ENCODE measurements at places on chromosomes 6 and 20. TPM values are rescaled to one million over a fixed set of nuclear protein-coding genes. Genes with fewer than 3 reads are reported as not detected.

DNA sequence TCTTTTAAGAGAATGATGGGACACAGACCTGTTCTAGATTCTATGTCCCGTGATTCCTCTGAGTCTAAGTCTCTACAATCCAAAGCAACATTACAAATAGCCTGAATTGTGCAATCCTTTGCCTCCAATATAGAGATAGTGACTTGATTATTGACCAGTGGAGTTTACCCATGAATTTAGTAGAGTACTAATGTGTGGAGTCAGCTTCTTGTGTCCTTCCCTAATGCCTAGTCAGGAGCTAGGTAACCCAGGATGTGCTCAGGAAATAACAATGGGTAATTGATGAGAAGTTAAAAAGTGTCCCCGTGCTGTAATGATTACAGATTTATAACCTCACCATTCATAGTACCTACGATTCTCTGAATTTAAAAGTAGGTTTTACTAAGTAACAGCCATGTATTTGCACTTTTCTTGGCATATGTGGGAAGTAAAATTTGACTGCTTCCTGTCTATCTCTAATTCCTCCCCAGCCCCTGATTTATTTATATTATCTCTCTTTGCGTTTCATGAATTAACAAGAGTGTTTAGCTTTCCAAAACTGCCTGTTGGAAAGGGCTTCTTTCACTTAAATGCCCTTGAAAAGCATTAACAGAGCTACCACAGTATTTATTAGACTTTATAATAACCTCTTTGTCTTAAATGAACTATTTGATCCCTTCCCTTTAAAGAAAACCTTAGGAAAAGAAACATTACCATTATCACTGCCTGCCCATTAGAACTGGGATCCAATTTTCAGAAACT lies 30.5 kb downstream of the NEDD9 start:
- no peaks in the 10 kb centered on the region for H3K27me3 ChIP-seq
- peak overlapping the region; percentile 79 for H3K27ac ChIP-seq
- DNase-seq, result no peak
- H3K4me3 ChIP-seq, result no peak overlapping the region

GRCh38 chr6:119856136-119856535 lies 506.6 kb upstream of the MAN1A1 start:
- H3K4me1 ChIP-seq, result no peaks in the 10 kb centered on the region
- H3K27ac ChIP-seq, result no peak overlapping the region
- H3K4me3 ChIP-seq, result no peak overlapping the region
- no peaks in the 10 kb centered on the region for H3K27me3 ChIP-seq
- no peak for DNase-seq

DNA sequence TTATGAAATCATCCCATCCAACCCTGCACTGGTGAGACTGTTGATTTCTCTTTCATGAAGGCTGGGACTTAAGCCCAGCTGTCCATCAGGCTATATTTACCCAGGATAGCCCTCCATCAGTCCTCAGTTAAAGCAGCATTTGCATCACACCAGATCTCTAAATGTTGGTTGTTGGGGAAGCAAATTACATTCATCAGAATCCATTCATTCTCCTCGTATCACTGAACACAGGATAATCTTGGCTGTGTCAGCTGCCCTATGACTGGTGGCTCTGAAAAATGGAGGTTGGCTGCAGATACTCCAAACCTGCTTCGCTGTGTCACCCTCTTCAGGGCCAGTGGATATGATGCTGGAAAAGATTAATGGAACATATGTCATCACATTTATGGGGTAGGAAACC lies 718.3 kb downstream of the KIF16B start:
- no peak for DNase-seq
- no peaks in the 10 kb centered on the region for H3K36me3 ChIP-seq
- H3K4me3 ChIP-seq, result no peak overlapping the region
- H3K27me3 ChIP-seq, result no peaks in the 10 kb centered on the region
- H3K27ac ChIP-seq, result no peak overlapping the region
- no peaks in the 10 kb centered on the region for H3K4me1 ChIP-seq

DNA sequence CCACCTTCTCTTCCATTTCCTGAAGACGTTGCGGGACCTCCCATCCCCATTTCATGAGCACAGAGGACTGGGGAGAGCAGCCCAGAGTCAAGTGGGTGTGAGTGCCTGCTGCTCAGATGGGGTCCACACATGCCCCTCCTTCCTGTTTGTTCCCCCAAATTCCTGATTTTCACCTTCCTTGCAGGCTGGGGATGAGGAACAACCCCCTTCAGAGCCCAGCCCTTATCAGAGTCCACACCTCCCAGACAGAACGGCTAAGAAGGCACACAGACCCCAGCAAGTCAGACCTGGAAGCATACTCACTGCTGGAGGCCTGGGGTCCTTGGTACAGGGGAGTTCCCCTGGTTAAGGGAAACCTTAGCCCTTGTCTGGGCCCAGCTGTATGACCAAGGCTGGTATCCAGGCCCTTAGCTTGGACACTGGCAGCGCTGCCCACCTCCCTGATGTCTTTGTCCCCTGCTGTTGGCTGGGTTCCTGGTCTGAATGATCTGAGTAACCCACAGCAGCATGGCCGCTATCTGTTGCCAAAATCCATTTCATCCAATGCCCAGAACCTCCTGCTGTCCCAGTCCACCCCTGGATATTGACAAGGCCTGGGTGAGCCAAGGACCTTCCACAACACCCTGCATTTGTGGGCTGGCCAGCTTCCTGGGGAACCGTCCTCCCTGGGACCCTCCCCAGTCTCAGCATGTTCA lies 230.9 kb downstream of the SYNDIG1 start:
- H3K27ac ChIP-seq, result no peak overlapping the region
- H3K27me3 ChIP-seq, result no peaks in the 10 kb centered on the region
- no peak for DNase-seq
- no peaks in the 10 kb centered on the region for H3K4me1 ChIP-seq
- H3K36me3 ChIP-seq, result no peaks in the 10 kb centered on the region

GRCh38 chr6:10403385-10404106 lies 11.3 kb downstream of the TFAP2A start:
- peak overlapping the region; percentile 23 for H3K4me3 ChIP-seq
- no peaks in the 10 kb centered on the region for H3K27me3 ChIP-seq
- H3K27ac ChIP-seq, result peak overlapping the region; percentile 40
- no peak for DNase-seq

DNA sequence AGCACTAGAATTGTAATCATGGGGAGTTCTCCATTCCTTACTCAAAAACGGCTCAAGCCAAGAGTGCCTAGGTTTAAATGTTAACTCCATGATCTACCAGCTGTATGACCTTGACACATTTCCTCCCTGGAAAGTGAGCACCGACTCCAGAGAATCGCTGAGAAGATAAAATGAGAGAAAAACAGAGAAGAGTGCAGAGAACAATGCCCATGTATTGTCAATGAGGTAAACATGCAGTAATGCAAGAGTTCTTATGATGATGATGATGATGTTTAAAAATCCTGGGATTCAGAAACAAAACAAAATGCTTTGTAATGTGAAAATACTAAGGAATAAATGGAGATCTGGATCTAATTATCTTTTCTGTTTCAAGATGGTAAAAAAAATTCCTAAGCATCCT lies 64.8 kb upstream of the BEND6 start:
- DNase-seq, result no peak
- H3K4me1 ChIP-seq, result no peaks in the 10 kb centered on the region
- H3K36me3 ChIP-seq, result no peaks in the 10 kb centered on the region
- H3K4me3 ChIP-seq, result no peak overlapping the region

- H3K36me3 ChIP-seq, result no peaks in the 10 kb centered on the region
- DNase-seq, result no peak
Measured at GRCh38 chr20:6832811-6833210, 65.3 kb downstream of the BMP2 start.

- DNase-seq, result no peak
- H3K4me1 ChIP-seq, result peaks cover 2% of the 10 kb centered on the region
- no peaks in the 10 kb centered on the region for H3K27me3 ChIP-seq
Measured at GRCh38 chr6:3843379-3844096, 5.6 kb upstream of the FAM50B start.

- no peaks in the 10 kb centered on the region for H3K27me3 ChIP-seq
- H3K36me3 ChIP-seq, result no peaks in the 10 kb centered on the region
- peaks cover 7% of the 10 kb centered on the region for H3K4me1 ChIP-seq
Measured at GRCh38 chr6:906920-907319, 214.0 kb upstream of the EXOC2 start.

DNA sequence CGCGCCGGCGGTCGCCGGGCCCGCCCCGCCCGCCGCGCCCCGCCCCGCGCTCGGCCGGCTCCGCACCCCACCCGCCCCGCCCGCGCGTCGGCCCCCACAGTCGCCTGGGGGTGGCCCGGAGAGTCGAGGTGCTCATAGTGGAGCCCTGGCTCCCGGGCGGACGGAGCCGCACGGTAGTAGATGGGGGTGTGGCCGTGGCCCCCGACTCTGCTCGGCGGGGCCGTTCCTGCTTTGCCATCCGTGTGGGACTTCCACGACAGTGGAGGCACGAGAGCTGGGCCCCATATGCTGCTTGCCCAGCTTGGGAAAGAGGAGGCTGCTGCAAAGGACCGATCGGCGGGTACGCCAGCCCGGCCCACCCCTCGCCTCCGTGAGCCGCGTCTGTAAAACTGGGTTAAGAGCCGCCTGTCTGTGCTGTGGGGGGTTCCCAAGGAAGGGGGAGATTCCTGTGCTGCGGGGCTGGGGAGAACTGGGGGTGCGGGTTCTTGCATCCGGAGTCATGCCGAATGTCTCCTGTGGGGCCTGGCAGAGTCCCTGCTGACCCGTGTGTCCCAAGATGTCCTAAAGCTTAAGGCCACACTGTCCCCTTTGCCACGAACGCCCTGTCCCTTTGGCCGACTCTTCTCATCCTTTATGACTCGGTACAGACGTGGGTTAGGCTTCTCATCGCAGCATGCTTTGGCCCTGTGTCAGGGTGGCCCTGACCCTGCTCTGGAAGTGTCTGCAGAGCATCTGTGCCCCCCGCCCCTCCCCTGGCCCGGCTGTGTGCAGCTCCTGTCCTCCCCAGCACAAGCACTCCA lies at the start of gene OPRL1:
Gene OPRL1, plus strand, starts transcription at position 70 of the 800 bp plus-strand sequence. CDS start 12,639 bp downstream, outside the sequence.
- no peak for DNase-seq
- peak within 1 kb of the TSS; percentile 69 for H3K27ac ChIP-seq
- peaks cover 37% of the 10 kb centered on the region for H3K4me1 ChIP-seq

- no peak for DNase-seq
- no peak overlapping the region for H3K27ac ChIP-seq
- H3K4me3 ChIP-seq, result no peak overlapping the region
- H3K4me1 ChIP-seq, result no peaks in the 10 kb centered on the region
Measured at GRCh38 chr20:19310541-19310940, 98.1 kb downstream of the SLC24A3 start.

DNA sequence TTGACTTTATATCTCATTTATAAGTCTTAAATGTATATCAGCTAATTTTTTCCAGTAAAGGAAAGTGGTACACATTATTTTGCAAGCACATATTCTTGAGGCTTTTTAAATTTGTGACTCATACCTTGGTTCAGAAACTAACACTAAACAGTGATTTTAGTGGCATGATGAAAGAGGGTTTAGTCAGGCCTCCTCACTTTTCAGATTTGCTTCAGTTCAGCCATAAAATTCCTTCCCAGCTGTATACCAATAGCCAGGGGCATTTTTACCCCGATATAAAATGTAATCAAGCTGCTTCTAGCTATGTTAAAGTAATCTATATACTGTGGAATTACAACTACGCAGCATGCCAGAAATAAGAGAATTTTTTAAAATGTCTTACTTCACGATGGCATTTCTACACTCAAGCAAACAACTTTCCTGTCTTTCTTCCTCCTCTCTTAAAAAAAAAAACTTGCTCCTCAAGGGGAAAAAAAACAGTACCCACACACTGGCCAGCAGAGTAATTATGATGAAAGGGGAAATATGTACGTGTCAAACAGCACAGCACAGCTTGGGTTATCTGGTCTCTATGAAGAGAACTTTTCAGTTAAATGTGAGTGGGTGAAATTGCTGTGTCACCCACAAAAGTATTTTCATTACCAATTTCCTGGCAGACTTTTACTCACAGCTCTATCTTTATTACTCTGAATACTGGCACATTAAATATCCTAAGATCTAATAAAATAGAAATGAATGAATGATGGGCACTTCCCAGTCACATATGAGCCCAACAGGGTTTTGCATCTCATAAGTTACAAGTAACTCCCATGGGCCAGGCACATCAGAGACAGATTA lies 244.8 kb upstream of the TENT5A start:
- H3K4me3 ChIP-seq, result no peak overlapping the region
- no peaks in the 10 kb centered on the region for H3K27me3 ChIP-seq
- no peak for DNase-seq
- H3K27ac ChIP-seq, result no peak overlapping the region

DNA sequence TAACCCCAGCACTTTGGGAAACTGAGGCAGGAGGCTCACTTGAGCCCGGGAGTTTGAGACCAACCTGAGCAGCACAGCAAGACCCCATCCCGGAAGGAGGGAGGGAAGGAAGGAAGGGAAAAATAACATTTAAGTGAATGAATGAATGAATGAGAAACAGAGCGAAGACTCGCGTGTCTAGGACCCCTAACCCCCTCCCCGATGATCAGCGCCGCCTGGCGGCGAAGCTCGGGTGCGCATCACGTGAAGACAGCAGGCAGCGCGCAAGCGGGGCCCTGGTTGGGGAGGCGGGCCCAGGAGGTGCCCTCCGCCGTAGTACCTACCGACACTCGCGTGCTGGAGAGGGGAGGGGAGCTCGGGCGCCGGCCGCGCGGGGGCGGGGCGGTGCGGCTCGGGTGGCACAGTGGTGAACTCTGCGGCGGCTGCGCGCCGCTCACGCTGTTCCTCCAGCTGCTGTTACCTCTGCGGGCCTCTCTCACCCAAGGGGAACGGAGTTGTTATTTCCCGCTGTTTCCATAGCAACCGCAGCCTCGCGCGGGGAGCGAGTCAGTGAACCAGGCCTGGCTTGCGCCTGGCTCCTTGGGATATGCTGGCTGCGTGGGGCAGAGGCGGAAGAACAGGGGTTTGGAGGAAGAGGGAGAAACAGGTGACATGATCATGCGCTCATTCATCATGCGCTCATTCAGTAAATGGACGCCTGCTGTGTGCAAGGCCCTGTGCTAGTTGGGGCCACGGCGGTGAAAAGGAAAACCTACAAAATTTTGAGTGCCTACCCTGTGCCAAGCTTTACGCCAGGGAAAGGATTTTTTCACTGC lies 2.0 kb upstream of the DCDC2 start:
- no peaks in the 10 kb centered on the region for H3K36me3 ChIP-seq
- DNase-seq, result peak; percentile 94
- peaks cover 5% of the 10 kb centered on the region for H3K4me1 ChIP-seq
- peak overlapping the region; percentile 67 for H3K27ac ChIP-seq
- no peak overlapping the region for H3K4me3 ChIP-seq

DNA sequence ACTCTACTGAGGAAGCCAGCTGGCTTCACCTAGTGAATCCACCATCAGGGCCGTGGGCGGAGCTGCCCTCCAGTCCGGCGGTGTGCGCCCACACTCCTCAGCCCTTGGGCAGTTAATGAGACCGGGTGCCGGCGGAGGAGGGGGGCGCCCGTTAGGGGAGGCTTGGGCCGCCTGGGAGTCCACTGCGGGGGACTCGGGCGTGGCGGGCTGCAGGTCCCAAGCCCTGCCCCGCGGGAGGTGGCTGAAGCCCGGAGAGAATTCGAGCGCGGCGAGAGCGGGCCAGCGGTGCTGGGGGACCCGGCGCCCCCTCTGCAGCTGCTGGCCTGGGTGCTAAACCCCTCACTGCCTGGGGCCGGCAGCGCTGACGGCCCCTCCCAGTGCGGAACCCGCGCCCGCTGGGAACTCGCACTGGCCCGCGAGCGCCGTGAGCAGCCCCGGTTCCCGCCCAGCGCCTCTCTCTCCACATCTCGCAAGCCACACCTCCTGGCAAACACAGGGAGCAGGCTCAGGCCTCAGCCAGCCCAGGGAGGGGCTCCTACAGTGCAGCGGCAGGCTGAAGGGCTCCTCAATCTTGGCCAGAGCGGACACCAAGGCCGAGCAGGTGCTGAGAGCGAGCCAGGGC lies 38.4 kb upstream of the GCNT2 start:
- no peaks in the 10 kb centered on the region for H3K27me3 ChIP-seq
- no peaks in the 10 kb centered on the region for H3K36me3 ChIP-seq
- H3K4me3 ChIP-seq, result no peak overlapping the region
- no peaks in the 10 kb centered on the region for H3K4me1 ChIP-seq
- DNase-seq, result no peak

ZSCAN23 gene
- 2.3 TPM for total RNA-seq

PREP gene
- total RNA-seq, result 21.8 TPM

HLA-DOB gene
- not detected for total RNA-seq

B3GAT2 gene
- total RNA-seq, result not detected
